K562 (cell line): ENCODE measurements at places on chromosomes 7 and 10. TPM values are rescaled to one million over a fixed set of nuclear protein-coding genes. Genes with fewer than 3 reads are reported as not detected.

DNA sequence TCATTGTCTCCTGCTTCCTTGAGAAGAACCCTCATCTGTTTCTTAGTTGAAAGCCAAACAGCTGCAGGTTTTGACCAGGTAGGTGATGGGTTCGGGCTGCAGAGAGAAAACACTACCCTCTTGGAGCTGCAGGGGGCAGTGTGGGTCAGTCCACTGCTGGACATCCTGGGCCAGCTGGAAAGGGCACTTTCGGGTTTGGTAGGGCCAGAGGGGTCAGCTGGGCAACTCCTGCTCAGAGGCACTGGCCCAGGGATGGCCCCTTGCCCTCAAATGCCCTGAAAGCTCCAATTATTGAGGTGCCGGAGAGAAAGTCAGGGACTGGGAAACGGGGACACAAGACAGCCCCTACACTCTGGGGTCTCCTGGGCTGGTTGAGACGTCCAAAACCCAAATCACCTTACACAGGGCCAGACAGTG, 90.7 kb downstream of the MKI67 start:
- no peak overlapping the region for H3K4me3 ChIP-seq
- no peaks in the 10 kb centered on the region for H3K4me1 ChIP-seq
- no peaks in the 10 kb centered on the region for H3K36me3 ChIP-seq
- H3K27ac ChIP-seq, result no peak overlapping the region
- no peaks in the 10 kb centered on the region for H3K27me3 ChIP-seq

The CYP26C1 gene
- total RNA-seq, result 0.07 and 0.16 TPM in 2 replicates

The SMO gene
- 0.07 and 0.13 TPM in 2 replicates for total RNA-seq

The FBXL13 gene
- total RNA-seq, result 27.0 and 27.4 TPM in 2 replicates
